Neuronal stem cell (in vitro differentiated cells): ENCODE measurements at places on chromosomes 3 and 15.

GRCh38 chr3:159785273-159785708 is 203.3 kb upstream of the IL12A start:
- DNase-seq: no peak

- DNase-seq: no peak
These were observed 88.3 kb downstream of the MYO5A start for GRCh38 chr15:52440414-52440813.

GRCh38 chr15:67197364-67197695 is 57.1 kb downstream of the AAGAB start:
- no peak for DNase-seq

- DNase-seq: no peak
These were observed 204.7 kb upstream of the CTNNB1 start for GRCh38 chr3:40994611-40995010.

DNA sequence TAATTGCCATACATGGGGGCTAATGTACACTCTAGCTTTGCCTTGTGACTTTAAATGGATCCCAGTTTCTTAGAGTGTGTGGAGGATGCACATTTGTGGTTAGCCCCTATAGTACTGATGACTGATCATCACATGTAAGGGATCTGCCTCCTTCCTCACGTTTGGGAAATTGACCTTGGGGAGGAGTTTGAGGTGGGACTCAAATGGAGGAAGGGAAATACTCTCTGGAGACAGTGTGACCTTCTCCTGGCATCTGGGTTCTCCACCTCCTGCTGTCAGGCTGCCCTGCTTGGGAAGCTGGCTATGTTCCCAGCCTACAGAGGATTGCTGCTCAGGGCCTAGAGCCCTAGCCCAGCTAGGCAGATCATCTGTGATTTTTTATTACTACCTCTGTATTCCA is 48.7 kb downstream of the PPM1L start:
- DNase-seq: no peak

GRCh38 chr3:29627136-29628117 is 346.6 kb downstream of the RBMS3 start:
- no peak for DNase-seq

DNA sequence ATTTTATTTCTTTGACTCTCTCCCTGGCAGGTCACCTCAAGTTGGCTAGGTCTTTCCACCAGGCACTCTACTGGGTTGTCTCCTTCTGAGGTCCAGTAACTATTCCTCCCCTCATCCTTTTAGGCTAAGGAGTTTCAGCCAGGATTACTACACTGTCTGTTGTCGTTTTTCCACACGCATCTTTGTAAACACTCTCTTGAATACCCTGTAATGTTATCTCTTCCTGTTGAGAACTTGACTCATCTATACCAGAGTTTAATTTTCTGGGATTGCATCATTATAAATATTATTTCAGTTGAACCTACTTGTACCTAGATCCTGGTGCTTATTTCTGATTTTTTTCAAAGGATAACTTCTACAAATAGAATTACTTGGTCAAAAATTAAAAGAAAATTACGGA is 138.3 kb downstream of the SQOR start:
- DNase-seq: no peak

GRCh38 chr3:194867270-194867983 is 181.7 kb downstream of the FAM43A start:
- DNase-seq: no peak

- DNase-seq: no peak
These were observed 46.2 kb upstream of the THRB start for GRCh38 chr3:24540821-24541220.

DNA sequence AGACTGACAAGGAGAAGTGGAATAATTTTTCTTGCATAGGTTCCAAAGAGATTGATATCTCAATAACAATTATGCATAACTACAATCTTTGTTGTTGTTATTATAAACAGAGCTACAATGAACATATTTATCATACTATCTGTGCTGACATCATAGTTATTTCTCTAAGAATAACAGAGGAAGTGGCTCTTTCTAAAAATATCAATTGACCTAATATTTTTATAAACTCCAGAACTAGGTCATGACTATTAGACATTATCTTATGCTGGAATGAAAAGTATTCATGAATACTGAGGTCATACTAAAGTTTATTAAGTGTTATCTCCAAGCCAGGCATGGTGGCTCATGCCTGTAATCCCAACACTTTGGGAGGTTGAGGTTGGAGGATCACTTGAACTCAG is 114.1 kb downstream of the DCLK3 start:
- DNase-seq: no peak

GRCh38 chr3:117091676-117092075 is 382.1 kb downstream of the TUSC7 start:
- DNase-seq: no peak

- DNase-seq: no peak
These were observed 86.6 kb upstream of the NEO1 start for GRCh38 chr15:72965671-72966070.

DNA sequence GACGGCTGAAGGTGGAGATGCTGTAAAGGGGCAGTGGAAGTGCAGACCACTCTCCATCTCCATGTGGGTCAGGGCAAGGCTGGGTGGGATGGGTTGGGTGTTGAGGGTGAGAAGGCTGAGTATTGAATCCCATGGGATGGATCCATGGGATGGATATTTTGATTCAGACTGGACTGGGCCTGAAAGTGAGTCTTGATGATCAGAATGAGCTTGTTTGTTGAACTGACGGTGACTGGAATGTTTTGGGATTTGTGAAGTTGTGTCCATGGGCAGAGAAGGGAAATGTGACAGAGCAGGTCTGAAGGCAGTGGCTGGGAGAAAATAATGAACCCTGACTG is 49.3 kb downstream of the CHST2 start:
- DNase-seq: no peak

DNA sequence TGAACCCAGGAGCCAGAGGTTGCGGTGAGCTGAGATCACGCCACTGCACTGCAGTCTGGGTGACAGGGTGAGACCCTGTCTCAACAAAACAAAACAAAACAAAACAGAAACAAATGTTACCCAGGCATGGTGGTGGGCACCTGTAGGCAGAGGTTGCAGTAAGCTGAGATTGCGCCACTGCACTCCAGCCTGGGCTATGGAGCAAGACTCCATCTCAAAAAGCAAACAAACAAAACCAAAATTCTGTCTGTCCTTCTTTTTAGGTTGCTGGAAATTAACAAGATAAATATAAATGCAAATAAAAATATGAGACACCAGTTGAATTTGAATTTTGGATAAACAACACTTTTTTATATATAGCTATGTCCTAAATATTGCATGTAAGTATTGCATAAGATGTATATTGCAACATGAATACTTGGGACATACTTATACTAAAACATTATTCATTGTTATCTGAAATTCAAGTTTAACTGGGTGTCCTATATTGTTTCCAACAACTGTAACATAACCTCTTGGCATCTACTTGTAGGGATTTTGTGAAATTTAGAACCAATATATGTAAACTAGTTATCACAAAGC is 4.7 kb upstream of the CEP97 start:
- DNase-seq: no peak

DNA sequence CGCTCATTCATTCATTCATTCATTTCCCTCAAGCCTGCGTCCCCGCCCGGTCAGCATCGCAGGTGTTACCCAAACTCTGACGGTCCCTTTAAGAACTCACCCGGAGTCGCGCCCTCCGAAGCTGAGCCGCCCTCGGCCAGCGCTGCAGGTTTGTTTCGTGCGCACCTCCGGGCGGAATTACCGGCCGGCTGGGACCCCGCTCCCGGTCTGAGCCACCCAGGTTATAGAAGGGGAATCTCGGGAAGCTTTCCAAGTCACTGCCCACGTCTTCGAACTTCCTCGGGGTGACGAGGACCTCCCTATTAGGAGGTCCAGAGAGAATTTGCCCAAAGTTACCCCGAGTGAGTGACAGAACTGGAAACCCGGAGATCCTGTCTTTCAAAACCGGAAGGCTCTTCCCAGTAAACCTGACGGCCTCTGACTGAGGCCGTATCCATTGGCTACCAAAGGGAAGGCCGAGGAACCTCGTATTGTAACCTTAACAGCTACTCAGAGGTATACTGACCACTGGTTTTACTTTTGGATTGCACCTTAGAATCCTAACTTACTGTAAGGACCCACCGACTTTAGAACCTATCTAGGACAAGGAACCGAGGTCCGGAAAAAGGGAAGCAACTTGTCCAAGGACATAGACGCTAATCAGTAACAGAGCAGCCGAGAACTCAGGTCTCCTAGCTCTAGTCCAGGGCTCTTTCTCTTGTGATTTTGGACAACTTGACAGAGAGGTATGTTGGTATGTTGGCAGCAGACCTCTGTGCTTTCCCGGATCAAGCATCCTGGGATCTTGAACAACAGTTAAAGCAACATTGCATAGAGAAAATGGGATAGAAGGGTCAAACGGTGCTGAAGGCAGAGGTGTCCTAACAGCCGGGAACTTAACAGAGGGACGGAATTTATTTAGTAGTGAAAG is 788 bp upstream of the DLG1 start:
- DNase-seq: peak; percentile 29

GRCh38 chr3:13553686-13554085 is 4.8 kb downstream of the FBLN2 start:
- no peak for DNase-seq

DNA sequence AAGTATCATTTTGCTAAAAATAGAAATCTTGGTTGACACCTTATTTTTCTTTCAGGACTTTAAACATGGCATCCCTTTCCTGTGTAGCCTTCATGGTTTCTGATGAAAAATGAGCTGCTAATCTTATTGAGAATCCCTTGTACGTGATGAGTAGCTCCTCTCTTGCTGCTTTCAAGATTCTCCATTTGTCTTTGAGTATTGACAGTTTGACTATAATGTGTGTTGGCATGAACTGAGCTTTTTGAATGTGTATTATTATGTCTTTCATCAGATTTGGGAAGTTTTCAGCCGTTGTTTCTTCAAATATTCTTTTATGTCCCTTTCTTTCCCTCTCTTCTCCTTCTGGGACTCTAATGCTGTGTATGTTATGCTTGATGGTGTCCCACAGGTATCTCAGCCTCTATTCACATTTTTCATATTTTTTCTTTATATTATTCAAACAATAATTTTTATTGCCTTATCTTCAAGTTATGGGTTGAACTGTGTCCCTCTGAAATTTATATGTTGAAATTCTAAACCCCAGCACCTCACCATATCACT is 4.1 kb upstream of the C3orf22 start:
- DNase-seq: no peak

DNA sequence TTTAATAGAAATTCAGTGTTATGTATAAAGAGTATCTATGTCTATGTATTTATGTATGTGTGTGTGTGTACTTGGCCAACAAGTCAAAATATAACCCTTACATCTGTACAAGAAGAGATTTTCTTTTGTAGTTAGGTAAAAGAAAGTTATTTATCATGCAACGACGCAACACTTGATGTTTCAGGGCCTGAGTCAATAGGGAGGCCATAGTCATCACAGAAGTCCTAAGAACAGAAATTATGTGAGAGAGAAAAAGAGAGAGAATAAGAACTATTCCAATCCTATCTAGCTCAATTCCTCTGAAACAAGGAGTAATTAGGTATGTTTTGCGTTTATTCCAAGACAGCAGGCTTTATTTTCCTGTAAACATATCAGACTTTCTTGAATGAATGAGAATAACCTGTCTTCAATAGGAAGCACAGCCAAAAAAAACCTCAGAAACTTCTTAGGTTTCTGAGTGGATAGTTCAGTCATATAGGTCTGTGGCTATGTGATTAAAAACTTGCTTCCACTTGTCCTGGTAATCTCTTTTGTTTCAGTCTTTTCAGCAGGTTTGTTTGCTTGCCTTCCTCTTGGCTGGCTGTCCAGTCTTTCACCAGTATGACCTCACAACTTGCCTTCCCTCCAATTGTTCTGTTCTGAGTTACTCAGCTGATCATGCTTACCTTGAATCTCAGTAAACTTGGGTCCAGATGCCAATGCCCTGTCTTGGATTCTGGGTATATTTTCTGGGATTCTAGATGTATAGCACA is 382.4 kb upstream of the GBE1 start:
- DNase-seq: no peak

DNA sequence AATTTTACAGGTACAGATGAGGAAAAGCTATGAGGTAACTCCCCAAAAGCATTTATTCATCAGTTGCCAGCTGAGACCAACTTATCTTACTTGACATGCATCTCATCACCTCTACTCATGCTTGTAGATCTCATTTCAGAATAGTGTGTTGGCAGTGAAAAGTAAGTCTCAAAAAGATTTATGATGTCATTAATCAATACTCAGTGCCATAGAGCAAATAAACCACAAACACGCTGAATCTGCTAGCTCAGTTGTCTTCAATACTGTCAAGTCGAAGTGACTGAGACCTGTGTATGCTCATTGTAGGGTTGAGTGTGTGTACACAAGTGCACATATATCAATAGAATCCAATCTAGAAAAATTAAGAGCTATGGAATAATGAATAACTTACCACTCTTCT is 413.5 kb downstream of the CNTN3 start:
- DNase-seq: no peak

GRCh38 chr15:55222588-55222987 is 25.8 kb upstream of the RSL24D1 start:
- no peak for DNase-seq

GRCh38 chr15:92294759-92295158 is 98.9 kb upstream of the ST8SIA2 start:
- DNase-seq: no peak

DNA sequence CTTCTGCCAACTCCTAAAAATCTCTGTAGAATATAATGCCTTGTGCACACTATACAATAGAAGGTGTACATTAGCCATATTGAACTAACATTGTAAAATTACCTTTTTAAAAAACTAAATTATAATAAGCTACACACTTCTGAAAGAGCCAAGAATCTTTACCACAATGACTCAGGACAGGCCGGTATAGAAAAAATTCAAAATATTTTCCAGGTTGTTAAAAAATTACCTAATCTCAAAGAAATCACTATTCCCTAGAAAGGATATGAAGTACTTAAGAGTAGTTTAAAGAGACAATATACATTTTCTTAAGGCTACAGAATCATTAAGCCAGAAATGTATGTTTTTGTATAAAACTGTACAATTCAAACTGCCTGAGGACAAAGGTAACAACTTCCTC is 48.5 kb downstream of the TJP1 start:
- no peak for DNase-seq

GRCh38 chr15:95377258-95377852 is 953.1 kb upstream of the NR2F2 start:
- no peak for DNase-seq

DNA sequence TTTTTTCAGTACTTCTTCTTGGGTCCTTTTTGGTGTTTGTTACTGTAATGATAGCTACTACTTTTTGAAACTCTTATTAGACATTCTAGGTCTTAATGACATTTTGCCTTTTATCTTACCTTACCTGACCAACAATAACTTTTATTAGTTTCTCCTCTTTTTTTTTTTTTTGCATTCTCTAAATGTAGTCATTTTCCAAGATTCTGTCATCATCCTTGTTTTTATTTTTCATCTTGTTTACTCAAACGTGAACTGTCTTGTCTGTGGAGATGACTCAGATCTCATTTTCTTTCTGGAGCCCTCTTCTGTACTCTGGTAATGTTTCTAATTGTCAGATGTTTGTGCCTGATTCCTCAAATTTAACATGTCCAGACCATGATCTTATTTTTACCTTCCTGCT is 2.9 kb downstream of the ABHD5 start:
- no peak for DNase-seq

DNA sequence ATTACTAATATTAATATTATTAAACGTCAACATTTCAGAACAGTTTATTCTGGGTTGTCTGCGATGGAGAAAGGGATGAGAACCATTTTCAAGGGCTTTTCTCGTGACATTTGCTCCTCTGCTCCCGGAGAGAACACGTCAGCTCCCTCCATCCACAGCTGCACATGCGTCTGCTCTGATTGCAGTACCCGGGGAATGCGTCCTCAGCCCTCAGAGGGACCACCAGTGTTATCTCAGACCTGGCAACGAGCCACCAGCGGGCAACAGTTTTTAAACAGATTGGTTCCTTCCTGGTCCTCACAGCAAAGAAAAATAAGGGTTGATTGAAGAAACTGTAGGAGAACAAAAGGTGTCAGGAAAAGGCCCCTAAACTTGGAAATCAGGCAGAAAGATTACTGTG is 202.2 kb upstream of the ADAMTS9 start:
- no peak for DNase-seq
